ENCODE measurements at places on chromosomes 6 and 20.
A peak's percentile ranks its signal among the peaks of the same experiment; 100 is the strongest.

- DNase-seq = no peak
Measured at GRCh38 chr20:37969949-37970855, 63.1 kb downstream of the TTI1 start.

DNA sequence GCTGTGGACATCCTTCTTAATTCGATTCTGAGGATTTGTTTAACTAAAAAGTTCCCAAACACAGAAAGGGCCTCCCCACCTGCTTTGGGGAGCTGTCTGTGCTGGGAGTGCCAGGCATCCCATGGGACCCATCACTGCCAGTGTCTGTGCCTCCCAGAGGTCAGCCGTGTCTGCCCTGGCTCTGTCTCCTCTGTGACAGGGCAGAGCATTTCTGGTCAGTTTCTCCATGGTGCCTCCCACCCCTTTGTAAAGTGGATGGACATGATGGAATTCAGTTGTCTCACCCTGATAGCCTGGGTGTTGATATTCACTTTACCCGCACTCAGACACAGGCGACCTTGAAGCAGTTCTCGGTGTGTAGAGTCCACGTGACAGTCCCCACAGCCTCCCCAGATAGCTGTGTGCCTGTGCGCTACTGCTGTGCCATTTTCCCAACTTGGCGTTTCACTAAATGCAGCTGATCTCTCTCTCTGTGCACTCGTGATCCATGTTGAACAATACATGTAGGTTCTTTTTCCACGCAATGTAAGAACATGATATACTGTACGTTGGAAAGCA is 70.5 kb downstream of the CDS2 start:
- no peak for DNase-seq

GRCh38 chr6:12717356-12717755 is 789 bp downstream of the PHACTR1 start:
- no peak for DNase-seq

DNA sequence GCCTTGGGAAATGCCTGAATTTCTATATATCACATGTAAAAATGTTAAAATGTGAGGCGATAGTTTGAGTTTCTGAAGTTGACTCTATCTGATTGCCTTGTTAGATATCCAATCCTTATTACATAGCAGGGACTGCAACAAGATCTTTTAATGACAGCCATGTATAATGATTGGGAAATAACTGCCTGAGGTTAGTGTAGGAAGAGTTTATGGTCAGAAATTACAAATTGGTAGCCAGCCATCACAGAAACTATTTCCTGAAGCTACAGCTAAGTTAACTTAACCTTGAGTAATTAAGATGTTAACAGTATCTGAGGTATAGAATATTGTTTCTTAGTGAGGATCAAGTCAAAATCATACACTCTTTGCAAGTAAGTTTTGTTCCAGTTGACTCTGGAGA is 41.0 kb downstream of the AKIRIN2 start:
- no peak for DNase-seq

DNA sequence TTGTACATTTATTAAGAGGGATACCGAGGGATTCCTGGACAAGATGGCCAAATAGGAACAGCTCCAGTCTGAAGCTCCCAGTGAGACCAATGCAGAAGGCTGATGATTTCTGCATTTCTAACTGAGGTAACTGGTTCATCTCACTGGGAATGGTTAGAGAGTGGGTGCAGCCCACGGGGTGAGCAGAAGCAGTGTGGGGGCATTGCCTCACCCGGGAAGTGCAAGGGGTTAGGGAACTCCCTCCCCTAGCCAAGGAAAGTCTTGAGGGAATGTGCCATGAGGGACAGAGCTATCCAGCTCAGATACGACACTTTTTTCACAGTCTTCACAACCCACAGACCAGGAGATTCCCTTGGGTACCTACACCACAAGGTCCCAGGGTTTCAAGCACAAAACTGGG is 10.7 kb upstream of the TAAR2 start:
- no peak for DNase-seq

DNA sequence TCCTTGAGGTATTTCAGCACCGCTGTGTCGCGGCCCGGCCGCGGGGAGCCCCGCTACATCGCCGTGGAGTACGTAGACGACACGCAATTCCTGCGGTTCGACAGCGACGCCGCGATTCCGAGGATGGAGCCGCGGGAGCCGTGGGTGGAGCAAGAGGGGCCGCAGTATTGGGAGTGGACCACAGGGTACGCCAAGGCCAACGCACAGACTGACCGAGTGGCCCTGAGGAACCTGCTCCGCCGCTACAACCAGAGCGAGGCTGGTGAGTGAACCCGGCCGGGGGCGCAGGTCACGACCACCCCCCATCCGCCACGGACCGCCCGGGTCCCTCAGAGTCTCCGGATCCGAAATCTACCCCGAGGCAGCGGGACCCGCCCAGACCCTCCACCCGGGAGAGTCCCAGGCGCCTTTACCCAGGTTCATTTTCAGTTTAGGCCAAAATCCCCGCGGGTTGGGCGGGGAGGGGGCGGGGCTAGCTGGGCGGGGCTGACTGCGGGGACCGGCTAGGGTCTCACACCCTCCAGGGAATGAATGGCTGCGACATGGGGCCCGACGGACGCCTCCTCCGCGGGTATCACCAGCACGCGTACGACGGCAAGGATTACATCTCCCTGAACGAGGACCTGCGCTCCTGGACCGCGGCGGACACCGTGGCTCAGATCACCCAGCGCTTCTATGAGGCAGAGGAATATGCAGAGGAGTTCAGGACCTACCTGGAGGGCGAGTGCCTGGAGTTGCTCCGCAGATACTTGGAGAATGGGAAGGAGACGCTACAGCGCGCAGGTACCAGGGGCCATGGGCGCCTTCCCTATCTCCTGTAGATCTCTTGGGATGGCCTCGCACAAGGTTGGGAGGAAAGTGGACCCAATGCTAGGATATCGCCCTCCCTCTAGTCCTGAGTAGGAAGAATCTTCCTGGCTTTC is 693 bp downstream of the HLA-F start:
- DNase-seq = peak; percentile 66

DNA sequence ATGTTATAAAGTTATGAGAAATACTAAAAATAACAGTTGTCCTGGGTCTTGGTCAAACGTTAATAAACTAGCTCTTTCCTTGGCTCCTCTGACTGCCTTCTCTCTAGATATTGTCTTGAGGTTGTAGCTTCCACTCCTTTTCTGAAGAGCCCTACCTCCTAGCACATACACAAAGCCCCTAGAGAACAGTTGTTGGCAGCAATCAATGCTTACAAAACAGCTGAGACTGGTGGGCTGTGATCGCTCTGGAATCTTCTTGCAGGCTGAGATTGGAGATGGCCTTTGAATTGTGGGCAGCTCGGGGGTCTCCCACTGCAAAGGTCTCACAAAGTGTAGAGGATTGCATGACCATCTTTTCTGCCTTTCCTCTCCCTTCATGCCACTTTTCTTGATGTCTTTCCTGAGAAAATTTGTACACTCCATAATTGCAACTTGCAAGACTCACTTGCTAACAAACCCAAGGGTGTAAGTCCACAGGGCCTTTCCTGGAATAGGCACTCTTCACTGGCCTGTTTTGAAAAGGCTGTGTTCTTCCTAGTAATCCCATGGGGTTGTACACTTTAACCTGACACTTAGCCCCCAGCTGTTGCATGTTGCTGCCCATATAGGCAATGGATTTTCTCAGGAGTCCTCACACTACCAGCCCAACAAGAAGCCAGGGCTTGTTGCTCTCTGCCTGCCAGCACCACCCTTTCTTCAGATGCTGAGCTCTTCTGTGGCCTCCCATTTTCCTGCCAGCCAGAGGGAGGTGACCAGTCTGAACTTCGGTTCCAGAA is 99.9 kb downstream of the TCP11 start:
- DNase-seq = no peak

GRCh38 chr6:149881066-149881766 is 16.7 kb downstream of the RAET1E start:
- DNase-seq = no peak

- no peak for DNase-seq
Measured at GRCh38 chr6:33759887-33760629, 13.4 kb upstream of the IP6K3 start.

DNA sequence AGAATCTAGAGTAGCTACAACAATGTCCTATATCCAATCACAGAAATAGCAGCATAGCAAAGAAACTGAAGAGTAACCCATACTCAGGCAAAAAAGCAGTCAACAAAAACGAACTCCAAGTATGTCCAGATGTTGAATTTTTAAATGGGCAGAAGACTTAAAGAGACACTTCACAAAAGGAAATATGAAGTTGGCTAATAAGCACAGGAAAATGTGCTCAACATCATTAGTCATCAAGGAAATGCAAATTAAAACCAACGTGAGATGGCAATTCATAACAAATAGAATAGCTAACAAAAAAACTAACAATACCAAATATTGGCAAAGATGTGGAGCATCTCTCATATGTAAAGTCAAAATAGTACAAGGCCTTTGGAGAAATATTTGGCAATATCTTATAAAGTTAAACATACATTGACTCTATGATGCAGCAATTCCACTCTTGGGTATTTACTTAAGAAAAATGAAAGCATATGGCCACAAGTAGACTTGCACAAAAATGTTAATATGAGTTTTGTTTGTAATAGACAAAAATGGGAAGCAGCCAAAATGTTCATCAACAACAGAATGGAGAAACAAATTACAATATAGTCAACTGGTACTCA is 37.7 kb downstream of the FRK start:
- no peak for DNase-seq

- no peak for DNase-seq
Measured at GRCh38 chr6:166757232-166758135, 130.4 kb upstream of the RPS6KA2 start.

DNA sequence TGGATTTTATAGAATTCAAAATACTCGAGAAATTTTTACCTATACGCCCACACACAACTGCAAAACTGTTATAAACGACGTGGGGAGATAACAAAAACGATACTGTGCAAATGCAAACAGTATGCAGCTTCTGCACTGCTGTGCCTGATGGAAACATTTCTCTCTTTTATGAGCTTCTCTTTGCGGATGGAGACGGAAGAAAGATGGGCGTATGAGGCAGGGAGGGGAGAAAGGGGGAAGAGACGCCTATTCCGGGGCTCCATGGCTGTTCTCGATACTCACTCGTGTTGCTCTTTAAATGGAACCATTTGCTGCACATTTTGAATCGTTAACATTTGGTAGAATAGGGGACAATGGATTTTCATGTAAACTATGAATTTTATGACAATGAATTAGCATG is 69.1 kb upstream of the EXOC2 start:
- no peak for DNase-seq

DNA sequence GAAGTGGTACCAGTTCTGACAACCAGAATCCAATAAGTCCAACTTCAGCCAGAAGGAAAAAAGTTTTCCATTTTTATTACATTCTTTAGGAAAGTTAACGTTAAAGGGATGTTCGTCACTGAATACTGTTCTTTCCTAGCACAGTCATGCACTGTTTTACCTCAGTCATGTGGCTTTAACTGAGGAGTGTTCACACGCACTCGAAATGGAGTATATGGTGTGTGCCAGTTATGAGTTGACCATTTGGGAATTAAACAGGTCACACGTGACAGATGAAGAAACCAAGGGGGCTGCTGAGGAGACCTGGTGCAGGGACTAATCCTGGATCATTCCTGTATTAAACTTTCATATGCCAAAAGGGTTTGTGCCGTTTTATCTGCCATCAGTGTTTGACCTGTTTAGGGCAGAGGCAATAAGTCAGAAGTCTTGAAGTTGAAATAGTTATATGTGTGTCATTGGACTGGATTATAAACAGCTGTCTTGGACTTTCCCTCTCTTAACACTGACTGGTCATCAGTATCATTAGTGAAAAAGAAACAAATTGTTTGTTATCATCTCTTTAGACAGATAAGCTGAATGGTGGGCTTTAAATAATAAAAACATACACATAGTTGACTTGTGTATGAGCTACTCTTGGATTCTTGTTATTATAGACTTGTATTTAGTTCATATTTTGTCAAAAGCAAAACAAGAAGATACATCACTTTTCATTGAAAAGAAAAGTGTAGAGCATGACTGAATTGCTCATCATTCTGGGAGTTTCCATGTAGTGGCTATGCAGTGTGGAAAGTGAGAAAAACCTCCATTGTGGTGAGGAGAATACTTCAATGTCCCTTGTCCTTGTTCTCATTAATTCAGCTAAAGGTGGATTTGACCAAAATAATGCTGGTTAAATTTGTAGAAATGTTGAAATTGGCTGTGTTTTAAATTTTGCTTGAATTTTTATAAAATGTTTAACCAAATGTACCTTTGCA is 123.5 kb upstream of the SAMD5 start:
- no peak for DNase-seq

DNA sequence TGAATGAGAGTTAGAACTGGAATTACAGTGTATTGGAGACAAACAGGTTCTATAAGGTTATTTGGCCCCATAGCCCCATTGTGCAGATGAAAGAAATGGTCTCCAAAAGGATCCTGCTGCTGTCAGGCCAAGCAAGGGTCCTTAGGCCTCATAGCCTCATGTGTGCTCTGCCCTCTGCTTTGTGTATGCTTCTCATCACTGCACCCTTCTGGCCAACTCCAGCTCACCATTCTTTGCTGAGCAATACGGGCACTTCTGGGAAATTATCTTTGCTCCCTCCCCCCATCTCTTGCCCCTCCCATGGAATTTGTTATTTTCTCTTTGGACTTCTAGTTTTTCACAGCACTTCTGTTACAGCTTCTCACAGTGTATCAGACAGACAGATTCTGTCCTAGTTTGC is 298.8 kb downstream of the FOXA2 start:
- DNase-seq = no peak

GRCh38 chr6:154615483-154616025 is 105.1 kb upstream of the CNKSR3 start:
- DNase-seq = no peak

DNA sequence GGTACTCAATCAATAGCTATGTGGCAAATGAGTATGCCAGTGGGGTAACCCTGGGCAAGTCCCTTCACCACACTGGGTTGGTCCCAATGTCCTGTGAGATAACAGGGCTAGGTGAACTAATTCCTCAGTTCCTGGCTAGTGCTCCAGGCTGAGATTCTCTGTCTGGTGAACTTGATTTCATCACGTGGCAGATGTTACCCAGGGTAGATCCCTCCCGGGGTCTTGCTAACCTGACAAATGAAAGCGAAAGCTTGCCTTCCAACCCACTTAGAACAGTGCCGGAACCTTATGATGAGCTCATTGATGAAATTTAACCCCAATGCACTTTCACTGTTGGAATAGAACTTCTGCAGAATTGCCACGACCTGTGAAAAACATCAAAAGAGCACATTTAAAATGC is 6.6 kb upstream of the ANKRD60 start:
- no peak for DNase-seq

GRCh38 chr6:7669742-7670141 is 56.2 kb upstream of the BMP6 start:
- DNase-seq = no peak
